CD4-positive, alpha-beta T cell treated with Interleukin-2 at 100 ng/mL for 4 hours (primary cell): ENCODE measurements at places on chromosomes 3 and 15.

DNA sequence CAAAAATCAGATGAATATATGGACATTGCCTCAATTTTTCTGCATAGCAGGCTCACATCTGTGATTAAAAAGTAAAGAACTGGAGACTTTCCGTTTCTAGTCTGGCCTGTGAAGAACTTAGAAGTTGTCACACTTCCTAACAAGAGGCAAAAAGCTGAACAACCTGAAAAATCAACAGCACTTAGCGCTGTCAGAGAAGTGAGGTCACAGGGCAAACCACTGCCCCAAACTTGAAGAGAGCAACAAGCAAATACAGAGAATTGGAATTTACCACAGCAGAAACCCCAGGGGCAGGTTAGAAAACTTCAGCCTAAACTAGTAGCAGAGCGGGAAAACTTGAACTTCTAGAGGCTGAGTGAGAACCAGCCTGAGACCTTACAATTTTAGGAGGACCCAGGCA lies 38.9 kb downstream of the CCDC54 start:
- DNase-seq = no peak

GRCh38 chr15:82952158-82953081 lies at the start of gene HOMER2:
Gene HOMER2 (minus strand): TSS chr15:82952720. CDS start chr15:82952535, 185 bp downstream.
- no peak for DNase-seq

- no peak for DNase-seq
These were observed 51.1 kb downstream of the IFT57 start for GRCh38 chr3:108171106-108171505.

DNA sequence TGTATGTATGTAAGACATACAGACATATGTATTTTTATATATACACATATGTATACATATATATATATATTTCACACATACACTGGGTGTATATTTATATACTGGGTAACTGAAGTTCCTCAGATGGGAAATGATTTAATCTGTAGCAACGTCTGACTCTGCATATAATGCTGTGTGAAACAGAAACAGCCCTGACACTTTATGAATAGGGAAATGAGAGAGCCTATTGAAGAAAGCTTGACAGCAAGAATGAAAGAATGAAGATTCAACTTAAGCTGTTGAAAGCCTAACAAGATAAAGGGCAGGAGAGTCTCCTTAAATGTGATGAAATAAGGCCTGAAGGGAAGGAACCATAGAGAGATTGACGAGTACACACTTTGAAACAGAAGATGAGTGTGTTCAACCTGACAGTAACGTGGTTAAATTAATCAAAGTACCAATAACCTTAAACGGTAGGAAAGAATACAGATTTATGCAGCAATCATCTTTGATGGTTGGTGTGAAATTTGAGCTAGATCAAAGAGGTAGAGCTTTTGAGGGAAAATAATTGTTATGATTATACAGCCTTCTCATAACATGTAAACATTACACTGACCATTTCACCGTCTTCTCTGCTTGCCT lies 169.9 kb downstream of the MECOM start:
- DNase-seq = no peak

DNA sequence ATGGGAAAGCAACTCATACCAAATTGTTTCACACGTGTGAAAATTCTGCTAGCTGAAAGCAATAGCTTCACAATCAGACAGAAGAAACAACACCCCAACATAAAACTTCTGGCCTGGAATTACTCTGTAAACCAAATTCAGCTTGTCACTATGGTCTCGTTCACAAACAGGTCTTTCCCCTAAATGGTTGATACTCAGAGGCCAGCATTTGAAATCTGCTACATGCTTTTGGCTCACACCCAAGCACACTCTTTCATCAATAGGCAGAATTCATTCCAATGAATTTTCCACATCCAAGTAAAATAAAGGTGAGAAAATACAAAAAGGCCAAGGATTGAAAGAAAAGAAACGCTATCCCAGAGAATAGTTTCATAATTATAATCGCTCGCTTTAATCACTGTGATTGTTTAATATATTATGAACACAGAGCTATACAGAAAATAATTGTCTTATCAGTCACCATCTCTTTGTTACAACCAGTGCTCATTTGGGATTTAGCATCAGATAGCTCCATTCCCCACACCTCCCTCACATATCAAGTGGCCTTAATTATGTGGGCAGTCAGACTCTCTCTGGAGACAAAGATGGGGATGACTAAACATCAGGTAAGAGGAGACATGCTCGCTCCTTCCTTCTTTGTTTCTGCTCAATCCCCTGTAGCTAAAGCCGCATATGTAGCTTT lies 503.8 kb upstream of the ARRDC4 start:
- DNase-seq = no peak

- DNase-seq = no peak
These were observed 108.4 kb downstream of the SHQ1 start for GRCh38 chr3:72739531-72740466.

GRCh38 chr15:29616512-29616911 lies 205.8 kb downstream of the TJP1 start:
- no peak for DNase-seq
